GM23248 (cell line): ENCODE measurements at places on chromosomes 3 and 15.
A peak's percentile ranks its signal among the peaks of the same experiment; 100 is the strongest.

GRCh38 chr3:127394984-127395662, 107.3 kb upstream of the PRR20G start:
- DNase-seq: no peak

DNA sequence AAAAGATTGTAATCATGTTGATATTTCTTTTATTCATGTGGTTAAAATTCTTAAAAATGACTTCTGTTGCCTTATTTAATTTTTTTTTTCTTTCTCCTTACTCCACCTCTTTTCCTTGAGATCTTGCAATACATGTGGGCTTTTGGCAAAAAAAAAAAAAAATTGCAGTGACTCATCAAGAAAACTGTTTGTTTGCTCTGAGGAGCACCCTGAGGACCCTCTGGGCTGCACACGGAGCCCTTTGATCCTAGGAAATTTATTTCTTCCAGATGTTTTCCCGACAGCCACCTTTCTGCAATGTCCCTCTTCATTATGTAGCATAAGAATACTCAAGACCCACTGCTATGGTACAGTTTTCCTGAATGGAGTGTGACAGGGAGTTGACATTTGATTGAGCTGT, 371.7 kb downstream of the ZBTB20 start:
- DNase-seq: peak; percentile 31

GRCh38 chr3:4351164-4351855, 48.1 kb downstream of the SETMAR start:
- peak; percentile 65 for DNase-seq

DNA sequence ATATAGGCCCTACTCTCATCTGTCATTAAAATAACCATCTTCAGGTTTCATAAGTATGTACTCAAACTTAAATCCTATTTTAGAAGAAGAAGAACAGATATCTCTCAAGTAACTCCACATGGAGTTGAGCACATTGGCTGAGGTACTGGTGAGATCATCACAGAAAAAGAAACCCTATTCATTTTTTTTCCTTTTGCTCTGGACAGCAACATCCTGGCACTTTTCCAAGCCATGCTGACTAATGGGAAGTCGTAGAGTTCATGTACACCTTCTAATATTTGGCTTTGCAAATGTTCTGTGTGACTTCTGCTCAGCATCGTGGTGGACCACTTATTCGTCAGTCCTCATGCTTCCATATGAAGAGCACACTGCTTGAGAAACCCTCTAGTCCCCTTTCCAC, 336.0 kb upstream of the KCNH8 start:
- DNase-seq: peak; percentile 7
